ENCODE measurements at places on chromosomes 11 and 22.

DNA sequence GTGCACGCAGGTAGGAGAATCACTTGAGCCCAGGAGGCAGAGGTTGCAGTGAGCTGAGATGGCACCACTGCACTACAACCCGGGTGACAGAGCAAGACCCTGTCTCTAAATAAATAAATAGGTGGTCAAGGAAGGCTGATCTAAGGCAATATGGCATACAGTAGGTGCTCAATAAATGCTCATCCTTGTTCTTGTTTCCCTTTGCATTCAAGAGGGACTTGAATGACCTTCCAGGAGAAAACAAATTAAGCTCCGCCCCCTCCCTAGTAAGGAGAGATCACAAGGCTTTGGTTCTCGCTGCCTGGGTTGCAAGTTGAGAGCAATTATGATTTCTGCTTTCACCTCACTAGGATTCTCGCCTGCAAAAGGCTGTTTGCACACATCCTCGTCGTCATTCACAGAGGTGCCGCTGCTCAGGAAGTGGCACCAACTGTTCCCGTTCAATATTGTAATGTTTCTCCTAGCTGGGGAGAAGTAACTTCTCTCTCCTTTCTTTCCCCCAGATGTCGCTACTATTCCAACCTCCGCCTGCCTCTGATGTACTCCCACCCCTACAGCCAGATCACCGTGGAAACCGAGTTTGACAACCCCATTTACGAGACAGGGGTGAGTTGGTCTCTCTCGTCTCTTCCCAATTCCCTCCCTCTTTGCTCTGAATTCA, 51.8 kb upstream of the ASPHD2 start:
- DNase-seq, result no peak

GRCh38 chr11:693415-693831, 1.6 kb downstream of the DEAF1 start:
- DNase-seq, result no peak

DNA sequence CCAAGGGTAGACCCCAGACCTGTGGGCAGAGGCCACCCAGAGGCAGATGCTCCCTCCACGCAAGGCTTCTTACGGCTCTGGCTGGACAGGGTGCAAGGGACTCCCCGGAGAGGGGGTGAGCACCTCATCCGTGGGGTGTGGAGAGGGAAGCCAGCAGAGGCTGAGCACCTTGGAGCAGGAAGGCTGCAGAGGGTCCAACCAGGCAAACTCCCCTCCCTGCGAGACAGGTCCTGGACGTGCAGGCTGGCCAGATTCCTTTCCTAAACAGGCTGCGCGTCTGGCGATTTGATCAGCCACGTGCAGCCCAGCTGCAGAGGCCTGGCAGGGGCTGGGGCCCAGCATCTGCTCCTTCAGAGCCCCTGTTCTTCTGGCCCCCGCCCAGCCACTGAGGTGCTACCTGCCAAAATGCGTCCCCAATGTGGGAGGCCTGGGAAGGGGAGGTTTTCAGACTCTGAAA, 49.3 kb downstream of the WNT11 start:
- DNase-seq, result no peak

GRCh38 chr11:105857728-105858127, 164.3 kb downstream of the MSANTD4 start:
- no peak for DNase-seq

DNA sequence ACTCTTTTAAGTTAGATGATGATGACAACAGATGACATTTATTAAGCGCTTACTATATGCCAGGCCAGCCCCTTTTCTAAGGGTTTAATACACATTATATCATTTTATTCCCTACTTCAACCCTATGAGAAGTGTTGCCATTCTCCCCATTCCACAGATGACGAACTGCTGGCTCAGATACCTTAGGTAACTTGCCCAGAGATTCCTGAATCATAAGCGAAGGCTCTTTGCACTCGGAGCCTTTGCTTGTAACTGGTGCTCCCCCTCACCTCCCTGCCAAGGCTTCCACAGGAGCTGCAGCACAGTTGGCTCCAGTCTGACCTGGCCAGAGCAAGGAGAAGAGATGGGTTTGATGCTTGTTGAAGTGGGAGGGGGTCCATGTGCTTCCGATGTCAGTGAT, 43.0 kb downstream of the DBX1 start:
- DNase-seq, result no peak

- DNase-seq, result no peak
Measured at GRCh38 chr22:49749885-49750510, 77.7 kb downstream of the BRD1 start.

GRCh38 chr11:14643697-14644225, at the start of gene PDE3B:
Gene PDE3B (plus strand): TSS chr11:14643804. CDS start chr11:14644076, 272 bp downstream.
- peak; percentile 67 for DNase-seq

DNA sequence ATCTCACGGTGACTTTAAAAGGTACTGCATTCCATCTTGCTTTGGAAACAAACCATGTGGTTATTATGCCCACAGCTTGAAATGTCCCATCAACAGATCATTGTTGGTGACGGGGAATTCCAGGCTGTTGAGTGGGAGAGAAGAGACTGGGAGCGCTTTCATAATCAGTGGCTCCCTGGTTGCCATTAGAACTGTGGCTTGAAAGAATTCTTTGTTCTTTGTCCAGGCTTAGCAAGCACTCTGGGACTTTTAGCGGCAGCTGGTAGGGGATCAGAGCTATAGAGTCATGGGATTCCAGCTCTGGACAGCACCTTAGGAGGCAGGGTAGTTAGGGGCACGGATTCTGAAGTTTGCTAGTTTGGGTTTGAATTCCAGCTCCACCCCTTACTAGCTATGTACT, 22.0 kb downstream of the MMP20 start:
- DNase-seq, result no peak
